Stimulated activated CD4-positive, alpha-beta T cell treated with anti-CD3 and anti-CD28 coated beads, Interleukin-4, amount 100 ng/mL, for 24 hours (primary cell): ENCODE measurements at places on chromosomes 16 and 17.

DNA sequence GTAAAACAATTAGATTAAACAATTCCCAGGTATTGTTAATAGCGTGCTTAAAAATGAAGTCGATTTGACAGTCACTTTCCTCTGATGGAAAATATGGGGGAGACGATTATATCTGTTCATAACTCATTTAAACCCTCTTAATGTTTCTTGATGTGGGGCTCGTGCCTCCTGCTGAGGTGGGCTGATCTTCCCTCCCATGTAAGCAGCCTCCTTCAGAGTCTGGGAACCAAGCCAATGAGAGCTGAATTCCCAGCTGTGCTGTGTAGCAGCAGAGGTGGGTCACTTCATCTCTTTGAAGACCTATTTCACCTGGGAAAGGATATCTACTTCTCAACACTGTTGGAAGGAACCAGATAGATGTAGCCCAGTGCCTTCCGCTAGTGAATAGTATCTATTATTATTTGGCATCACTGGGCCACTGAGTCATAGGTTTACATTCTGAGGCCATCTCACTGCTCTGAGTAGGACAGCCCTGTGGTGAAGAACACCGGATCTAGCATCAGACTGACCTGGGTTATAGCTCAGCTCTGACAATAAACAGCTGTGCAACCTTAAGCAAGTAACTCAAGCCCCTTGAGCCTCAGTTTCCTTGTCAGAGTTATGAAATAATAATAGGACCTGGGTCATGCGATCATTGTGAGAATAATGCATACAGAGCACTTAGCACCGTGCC is 85.3 kb upstream of the C16orf82 start:
- DNase-seq = no peak

DNA sequence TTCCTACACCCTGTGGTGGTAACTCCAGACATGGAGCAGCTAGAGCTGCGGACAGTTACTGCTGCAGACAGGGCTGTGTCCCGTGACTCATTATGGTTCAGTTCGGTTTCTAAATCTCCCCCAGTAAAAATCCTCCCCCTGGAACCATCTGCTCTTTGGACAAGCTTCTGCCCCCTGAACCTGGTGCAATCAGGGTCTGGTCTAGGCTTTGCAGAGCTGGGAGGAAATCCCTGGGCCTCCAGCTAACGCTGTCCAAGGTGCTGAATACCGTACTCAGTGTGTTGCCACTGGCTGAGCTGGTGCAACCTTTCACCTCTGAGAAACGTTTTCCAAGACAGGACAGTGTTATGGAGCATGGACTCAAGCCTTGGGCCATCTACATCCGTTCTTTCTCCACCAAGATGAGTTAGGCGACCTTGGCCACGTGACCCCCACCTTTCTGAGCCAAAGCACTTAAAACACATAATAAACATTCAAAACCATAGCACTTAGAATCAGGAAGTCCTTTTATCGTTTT is 142.0 kb downstream of the CPPED1 start:
- DNase-seq = no peak

GRCh38 chr17:17516941-17517720 is 20.9 kb upstream of the RASD1 start:
- DNase-seq = no peak

DNA sequence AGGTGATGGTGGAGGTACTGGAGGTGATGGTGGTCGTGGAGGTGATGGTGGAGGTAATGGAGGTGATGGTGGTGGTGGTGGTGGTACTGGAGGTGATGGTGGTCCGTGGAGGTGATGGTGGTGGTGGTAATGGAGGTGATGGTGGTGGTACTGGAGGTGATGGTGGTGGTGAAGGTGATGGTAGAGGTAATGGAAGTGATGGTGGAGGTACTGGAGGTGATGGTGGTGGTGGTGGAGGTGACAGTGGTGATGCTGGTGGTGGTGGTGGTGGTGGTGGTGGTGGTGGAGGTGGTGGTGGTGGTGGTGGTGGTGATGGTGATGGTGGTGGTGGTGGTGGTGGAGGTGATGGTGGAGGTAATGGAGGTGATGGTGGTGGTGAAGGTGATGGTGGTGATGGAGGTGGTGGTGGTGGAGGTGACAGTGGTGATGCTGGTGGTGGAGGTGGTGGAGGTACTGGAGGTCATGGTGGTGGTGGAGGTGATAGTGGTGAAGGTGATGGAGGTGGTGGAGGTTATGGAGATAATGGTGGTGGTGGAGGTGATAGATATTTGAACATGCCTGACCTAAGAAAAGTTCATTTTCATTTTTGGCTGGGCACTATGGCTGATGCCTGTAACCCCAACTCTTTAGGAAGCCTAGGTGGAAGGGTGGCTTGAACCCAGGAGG is 55.0 kb downstream of the RNF213 start:
- DNase-seq = no peak

DNA sequence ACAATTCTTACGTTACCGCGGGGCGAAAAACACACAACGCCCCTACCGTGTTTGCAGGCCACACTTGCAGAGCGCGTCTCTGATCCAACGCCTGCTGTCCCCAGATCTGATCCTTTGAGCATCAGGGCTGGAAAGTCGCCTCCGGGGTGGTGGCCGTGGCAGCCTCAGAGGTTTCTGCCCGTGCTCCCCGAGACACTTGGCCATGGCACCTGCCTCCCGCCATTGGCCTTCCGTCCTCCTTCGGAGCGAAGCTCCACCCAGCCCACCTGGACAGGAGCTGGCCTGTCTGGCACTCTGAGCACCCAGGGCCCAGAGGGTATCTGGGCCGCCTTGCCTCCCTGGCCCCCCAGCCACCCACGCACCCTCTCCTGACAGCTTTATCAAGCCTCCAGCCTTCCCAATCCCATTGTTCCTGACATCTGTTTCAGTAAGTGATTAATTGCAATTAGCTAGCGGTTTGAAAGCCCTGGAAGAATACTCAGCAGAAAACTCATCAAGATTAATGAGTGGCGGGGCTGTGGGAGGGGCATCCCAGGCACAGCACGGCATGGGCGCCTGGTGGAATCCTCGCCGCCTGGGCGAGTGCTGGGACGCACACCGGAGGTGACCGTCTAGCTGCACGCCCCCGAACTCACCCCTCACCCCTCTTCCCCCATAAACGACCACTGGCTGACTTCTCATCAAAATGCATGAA is 181.5 kb upstream of the GSE1 start:
- no peak for DNase-seq

GRCh38 chr16:1944612-1945199 is 1.7 kb upstream of the MSRB1 start:
- no peak for DNase-seq

DNA sequence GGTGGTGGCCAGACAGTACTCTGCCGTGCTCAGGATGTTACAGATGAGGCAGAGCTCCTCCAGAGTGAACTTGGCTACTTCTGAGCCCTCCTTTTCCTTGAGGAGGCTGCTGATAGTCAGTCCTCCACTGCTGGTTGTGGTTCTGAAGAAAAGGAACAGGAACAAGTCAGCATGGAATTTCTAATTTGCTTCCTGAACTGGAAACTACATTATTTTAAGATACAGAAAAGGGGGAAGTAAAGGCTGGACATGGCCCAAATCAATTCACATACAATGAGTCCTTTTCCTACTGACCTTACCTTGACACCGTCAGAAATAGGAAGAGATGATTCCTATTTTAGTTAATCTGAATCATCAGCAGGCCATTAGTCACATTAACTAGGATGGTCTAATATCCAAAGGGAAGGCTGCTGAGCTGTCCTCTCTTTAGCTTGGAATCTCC is 154.2 kb downstream of the VPS53 start:
- no peak for DNase-seq

DNA sequence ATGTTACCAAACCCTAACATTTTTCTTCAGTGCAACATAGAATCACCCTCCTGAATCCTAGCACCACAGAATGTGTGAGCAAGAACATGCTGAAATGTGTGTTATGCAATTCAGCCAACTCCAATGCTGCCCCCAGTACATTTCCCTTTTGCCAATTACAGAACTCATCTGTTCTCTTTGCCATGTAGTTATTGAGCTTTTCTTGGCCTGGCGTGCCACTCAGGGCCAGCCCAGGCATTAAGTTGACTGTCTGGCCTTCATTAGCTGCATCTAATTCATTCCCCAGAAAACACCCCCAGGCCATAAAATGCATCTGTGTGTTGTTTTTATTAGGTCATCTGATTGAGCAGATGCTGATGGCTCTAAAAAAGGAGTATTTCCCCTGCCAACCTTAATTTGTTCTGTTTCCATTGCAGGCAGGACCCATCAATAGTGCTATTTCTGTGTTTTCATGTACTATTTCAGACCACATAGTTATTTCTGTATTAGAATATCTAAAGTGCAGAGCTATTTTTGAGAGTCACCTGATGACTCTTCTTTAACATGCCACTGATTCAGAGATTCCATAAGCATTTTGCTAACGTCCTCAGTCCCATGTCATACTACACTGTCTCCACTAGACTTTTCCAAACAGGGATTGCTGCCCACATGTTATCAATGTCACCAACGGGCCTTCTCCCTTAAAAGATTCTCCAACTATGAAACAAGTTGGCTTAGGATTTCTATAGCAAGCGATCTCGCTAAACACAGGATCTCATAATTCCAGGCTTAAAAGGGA is 969.7 kb downstream of the CDH11 start:
- DNase-seq = no peak

DNA sequence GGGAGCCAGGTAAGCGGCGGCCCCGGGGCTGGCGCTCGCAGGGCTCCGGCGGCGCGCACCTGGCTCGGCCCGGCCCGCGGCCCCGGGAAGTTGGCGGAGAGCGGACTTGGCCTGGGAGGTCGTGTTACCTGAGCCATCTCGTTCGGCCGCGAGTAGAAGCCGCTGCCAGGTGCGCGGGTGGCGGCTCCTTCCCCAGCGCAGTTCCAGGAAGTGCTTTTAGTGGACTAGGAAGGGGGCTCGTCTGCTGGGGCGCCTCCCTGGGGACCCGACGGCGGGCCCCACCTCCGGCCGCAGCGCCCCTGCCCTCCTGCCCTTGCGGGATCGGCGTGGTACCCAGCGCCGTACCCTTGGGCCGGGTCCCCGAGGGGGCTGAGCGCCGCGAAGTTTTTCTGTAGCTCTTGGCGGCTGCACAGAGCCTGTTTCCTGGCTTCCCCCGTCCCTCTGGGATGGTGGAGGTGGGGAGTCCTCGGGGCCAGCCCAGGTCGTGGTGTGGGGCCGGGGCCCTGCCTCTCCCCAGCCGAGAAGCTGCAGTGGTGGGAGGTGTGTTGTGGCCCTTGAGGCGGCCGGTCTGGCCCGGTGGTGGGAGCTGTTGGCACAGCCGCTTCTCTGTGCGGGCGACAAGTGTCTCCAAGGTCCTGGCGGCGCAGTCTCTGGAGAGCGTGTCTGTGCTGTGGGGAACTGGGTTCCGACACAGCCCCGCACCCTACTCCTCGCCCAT is 96.9 kb downstream of the RAB11FIP4 start:
- no peak for DNase-seq

GRCh38 chr17:63701456-63701820 is 1.5 kb upstream of the LIMD2 start:
- no peak for DNase-seq

GRCh38 chr16:88297178-88297720 is 85.5 kb upstream of the ZNF469 start:
- DNase-seq = no peak

DNA sequence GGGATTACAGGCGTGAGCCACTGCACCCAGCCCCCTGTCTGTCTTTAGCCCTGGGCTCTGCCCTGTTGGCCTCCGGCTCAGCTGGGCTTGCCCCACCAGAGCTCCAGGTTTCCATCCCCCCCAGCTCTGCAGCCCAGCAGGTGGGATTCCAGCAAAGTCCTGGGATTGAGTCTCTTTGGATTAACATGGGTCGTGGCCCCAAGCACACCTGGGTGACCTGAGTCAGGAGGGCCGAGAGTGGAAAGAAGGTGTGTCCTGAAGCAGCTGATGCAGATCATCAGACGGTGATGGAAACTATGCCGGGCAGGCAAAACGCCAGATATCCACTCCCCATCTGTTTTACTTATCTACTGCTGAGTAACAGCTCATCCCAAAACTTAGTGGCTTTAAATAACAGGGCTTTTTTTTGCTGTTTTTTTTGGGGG is 72.5 kb downstream of the KNOP1 start:
- DNase-seq = no peak

DNA sequence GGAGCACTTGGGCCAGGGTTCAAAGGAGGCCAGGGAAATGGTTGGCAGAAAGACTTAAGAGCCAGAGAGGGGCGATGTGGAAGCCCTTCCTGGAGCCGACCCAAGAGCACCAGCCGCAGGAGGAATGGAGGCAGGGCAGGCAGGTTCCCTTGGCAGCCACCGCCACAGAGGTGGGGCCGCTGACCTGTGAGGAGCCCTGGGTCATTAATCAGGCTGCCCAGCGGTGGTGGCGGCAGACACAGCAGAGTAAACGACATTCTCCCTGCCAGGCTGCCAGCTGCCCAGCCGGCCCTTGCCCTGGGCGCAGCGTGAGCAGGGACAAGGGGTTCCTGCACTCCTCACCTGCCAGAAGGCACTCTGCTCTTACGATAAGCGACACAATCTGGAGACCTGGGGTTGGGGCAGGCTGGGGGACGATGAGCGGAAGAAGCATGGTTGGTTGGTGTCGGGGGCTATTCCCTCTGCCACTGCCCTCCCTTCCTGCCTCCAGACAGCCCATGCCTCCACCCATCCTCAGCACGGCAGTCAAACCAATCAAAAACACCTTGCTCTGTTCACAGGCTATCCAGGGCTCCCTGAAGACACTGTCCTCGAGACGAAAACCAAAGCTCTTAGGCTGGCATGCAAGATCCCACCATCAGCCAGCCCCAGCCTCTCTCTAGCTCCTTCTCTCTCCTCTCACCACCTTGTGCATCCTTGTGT is 40.9 kb downstream of the PLXDC1 start:
- no peak for DNase-seq

- no peak for DNase-seq
These were observed 13.2 kb downstream of the UBALD2 start for GRCh38 chr17:76278268-76278908.

GRCh38 chr16:26658486-26658885 is 408.2 kb upstream of the C16orf82 start:
- DNase-seq = no peak

DNA sequence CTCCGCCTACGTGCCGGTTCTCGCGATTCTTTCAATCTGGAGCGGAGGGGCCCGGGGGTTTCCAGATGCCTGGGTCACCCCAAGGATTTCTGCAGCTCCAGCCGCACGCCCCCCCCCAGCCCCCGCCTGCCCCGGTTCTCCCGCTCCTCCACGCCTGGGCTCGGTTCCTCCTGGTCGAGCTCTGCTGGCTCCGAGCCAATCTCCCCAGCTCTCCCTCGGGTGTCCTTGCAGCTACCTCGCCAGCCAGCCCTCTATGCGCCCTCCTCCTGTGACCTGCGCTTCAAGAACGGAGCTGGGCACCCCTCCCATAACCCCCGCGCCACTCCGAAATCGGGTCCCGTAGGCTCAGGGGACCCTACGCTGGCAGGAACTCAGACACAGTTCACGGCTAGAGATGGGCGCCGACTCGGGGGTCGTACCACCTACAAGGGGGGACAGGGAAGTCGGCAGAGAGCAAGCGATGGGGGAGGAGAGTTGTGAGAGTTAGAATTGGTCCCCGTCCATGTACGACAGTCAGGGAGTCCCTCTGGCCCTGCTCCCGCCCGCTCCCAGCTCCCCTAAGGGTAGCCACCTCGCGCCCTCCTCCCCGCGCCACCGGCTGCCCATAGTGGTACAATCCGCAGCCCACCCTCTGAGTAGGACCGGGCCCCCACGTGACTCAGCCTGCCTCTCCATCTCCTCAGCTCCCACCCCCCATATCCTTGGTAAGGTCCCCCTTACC is 961 bp downstream of the FGF11 start:
- DNase-seq = peak; percentile 25

GRCh38 chr17:66430846-66431795 is 128.7 kb downstream of the PRKCA start:
- no peak for DNase-seq
